ENCODE measurements at places on chromosomes 7 and 10.
A peak's percentile ranks its signal among the peaks of the same experiment; 100 is the strongest.

DNA sequence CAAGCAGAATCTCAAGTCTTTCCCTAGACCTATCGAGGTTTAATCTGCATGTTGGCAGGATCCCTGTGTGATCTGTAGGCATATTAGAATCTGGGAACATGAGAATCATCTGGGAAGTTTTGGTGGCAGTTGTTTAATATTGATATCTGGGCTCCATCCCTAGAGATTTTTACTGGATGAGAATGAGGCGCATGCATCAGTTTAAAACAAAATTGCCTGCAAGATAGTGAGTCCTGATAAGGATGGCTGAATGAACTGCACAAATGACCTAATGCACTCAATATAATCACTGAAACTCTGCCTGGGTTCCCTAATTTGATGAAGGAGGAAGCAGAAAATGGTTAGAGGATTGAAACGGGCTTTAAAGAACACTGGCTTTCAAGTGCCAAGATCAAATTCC lies 218.0 kb downstream of the FGFR2 start:
- no peak for DNase-seq

DNA sequence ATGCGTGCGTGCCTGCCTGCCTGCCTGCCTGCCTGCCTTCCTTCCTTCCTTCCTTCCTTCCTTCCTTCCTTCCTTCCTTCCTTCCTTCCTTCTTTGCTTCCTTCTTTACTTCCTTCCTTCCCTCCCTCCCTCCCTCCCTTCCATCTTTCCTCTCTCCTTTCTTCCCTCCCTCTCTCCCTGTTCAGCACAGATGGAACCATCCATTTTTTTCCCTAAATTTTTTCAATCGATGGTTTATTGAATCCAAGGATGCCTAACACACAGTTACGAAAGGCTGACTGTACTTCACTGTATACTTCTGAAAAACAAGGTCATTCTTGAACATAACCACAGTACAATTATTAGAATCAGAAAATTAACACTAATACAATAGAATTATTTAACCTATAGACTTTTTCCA lies 53.8 kb downstream of the ABCA13 start:
- DNase-seq, result no peak

DNA sequence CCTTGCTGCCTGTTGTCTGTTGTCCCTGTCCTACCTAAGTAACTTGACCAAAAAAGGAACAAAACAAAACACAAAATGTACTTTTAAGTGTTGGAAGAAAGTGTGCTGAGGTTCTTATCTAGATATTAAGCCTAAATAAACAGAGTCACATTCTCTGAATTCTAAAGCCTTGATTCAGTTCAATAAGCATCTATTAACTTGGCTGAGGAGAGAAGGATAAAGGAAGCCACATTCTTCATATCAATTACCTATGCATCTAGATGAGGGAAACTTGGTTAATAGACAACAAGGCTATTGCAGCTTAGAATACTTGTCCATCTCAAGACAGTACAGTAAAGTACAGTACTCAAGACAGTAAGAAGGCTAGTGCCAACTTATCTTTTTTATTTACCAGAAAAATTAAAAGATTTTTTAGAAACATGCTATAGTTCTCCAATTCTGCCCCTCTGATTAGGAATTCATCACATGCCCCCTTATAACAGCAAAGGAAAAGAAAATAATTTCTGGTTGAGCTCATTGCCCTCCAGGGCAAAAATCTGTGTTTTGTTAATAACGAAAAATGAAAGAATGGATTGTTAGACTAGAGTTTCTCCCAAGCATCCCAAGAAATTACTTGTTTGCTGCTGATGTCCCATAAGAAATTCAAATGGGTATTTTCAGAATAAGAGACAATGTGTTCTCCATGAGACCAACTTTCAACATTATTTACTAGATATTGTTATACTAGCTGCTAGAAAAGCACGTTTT lies 546.5 kb upstream of the SEMA3D start:
- DNase-seq, result no peak

GRCh38 chr10:56472978-56473377 lies 111.9 kb upstream of the ZWINT start:
- DNase-seq, result no peak

- DNase-seq, result peak; percentile 71
Observed at GRCh38 chr10:11397980-11398580, 213.4 kb downstream of the USP6NL start.

DNA sequence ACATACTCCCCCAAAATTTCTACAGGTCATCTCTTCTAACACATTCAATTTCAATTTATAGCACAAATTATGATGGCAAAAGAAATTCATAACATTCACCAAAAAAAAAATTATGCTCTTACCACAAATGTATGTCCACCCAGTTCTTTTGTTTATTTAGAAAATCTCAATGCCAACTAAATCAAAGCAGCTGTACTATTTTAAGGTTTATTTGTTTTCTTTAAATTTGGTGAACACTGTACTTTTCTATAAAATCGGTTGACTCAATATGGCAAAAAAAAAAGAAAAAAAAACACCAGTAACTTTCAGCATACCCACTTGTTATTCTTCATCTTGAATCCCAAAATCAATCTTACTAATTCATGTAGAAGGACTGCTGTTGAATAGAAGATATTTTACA lies 225.7 kb downstream of the AGMO start:
- DNase-seq, result no peak

DNA sequence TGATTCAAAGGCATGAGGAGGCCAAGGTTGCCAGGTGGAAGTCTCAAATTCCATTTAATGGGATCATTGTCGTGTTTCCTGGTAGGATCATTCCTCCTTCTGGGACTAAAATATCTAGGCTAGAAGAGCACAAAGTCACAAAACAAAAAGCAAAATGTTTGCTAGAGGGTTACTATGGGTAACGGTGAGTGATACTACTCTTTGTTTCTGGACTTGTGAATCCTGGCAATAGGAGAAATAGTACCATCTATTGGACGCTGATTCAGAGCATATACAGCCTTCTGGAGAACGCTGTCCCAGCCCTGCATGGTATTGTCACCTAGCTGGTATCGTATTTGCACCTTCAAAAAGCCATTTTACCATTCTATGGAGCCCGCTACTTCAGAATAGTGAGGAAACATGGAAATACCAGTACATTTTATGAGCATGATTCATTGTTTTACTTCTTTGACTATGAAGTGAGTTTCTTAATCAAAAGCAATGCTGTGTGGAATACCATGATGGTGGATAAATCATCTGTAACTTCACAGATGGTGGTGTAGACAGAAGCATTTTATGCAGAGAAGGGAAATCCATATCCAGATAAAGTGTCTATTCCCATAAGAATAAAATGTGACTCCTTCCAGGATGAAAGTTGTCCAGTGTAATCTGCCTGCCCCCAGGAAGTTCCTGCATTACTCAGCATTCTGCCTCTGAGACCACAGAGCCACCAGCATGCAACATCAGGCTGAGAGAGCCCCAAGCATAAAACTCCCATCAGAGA lies 361.0 kb downstream of the ETV1 start:
- no peak for DNase-seq

GRCh38 chr7:43922726-43923125 lies 3.5 kb upstream of the UBE2D4 start:
- DNase-seq, result no peak

- no peak for DNase-seq
Observed at GRCh38 chr7:76023002-76023401, 24.8 kb downstream of the STYXL1 start.

DNA sequence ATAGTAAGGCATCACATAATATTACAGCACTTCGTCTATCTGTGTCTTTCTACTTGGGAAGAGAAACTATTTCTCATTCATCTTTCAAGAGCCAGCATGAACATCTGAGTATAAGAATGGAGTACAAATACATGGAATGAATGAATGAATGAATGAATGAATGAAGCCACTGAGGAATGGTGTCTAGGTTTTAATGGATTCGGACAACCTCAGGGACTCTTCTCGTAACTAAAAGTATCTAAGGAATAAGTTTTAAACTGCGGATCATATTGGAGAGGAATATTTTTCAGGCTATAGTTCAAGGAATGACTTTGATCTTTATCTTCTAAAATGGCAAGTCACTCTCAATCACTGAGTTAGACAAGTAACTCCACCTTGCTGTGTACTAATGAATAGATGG lies 199.0 kb downstream of the DOCK4 start:
- DNase-seq, result no peak

- DNase-seq, result no peak
Observed at GRCh38 chr10:9015447-9015846, 961.0 kb downstream of the GATA3 start.

- DNase-seq, result no peak
Observed at GRCh38 chr10:71799112-71799511, 25.8 kb upstream of the VSIR start.

DNA sequence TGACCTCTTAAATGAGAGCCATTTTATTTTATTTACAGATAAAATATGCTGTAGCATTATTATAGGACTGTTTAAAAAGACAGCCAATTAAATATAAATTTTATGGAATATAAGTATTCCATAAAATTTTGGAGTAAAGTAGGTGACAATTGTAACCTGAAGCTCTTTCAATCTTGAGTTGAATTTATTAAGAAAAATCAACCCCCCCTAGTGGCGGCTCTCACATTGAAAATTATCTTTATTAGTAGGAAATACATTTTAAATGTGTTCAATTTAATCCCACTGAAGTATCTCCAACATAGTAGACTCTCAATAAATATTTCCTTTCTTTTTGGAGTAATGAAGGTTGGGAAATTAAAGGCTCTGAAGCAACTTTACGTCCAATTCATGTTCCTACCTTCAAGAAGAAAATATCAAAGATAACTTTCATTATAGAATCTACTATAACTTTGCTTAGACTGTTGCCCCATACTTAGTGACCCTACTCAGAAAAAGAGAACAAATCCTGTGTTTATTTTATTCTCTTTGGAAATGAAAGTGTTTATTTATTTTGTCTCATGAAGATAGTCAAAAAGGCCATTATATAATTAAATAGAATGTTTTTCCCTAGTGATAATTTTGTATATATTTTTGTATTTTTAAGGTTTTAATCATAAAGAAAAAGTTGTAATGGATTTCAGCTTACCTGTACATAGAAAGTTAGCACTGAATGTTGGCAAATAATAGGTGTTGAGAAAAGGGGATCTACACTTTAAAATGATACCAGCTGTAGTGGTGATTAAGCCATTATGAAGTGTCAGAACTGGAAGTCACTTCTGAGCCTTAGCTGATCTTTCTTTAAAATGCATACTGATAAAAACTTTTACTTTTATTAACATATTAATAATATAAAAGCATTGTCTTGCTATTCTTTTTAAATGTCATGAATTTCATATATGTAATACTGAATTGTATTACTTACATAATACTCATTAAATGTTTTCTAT lies 3.3 kb downstream of the AHR start:
- peak; percentile 58 for DNase-seq

- peak; percentile 45 for DNase-seq
Observed at GRCh38 chr10:70051848-70052247, 798 bp upstream of the MACROH2A2 start.

All from lung (tissue), 17 donors.